AG09319 (cell line): ENCODE measurements at places on chromosomes 16 and 17.

GRCh38 chr16:79071424-79071823 lies 529.1 kb downstream of the MAF start:
- DNase-seq: no peak

- no peak for DNase-seq
Observed at GRCh38 chr16:5065813-5066212, at the start of gene C16orf89. C16orf89 (minus strand) TSS chr16:5065956; CDS start chr16:5065908, 48 bp downstream.

DNA sequence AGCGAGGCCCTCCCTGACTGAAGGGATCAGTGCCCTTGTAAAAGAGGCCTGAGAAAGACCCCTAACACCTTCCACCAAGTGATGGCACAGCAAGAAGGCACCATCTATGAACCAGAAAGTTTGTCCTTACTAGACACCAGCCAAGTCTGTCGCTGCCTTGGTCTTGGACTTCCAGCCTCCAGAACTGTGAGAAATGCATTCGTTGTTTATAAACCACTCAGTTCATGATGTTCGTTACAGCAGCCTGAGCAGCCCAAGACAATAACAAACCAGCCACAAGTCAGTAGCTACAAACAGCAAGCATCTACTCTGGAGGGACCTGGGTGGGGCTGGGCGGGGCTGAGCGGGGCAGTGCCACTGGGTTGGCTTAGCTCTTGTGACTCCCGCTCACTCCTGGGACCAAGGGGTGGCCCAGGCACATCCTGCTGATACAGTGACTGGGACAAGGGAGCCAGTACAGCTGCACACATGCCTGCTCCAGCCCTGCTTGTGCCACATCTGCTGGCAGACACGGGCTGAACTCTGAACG lies 234.9 kb downstream of the IRF8 start:
- no peak for DNase-seq

- DNase-seq: no peak
Observed at GRCh38 chr16:24541233-24541933, 2.0 kb downstream of the RBBP6 start.

GRCh38 chr17:66949501-66949900 lies 15.0 kb upstream of the CACNG4 start:
- no peak for DNase-seq

- no peak for DNase-seq
Observed at GRCh38 chr16:22977294-22977697, 163.3 kb downstream of the HS3ST2 start.

DNA sequence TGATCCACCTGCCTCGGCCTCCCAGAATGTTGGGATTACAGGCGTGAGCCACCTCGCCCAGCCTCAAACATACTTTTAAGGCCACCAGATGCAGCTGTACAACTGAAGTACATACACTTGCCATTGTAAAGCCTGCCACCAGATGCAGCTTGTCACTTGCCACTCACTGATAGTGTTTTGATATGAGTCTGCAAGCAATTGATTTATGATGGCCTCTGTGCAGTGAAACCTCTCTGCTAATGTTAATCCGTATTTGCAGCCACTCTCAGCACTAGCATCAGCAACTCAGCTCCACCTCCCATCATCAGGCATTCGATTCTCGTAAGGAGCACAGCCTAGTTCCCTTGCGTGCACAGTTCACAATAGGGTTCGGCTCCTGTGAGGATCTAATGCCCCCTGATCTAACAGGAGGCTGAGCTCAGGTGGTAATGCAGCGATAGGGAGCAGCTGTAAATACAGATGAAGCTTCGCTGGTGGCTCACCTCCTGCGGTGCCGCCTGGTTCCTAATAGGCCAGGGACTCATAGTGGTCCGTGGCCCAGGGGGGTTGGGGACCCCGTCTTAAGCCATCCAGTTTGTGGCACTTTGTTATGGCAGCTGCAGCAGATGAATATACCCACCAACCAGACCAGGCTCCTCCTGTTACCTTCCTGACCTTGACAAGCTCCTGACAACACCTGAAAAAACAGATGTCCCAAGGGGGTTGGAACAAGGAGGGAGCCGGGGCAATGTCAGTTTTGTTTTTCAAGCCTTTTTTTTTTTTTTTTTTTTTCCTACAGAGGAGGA lies 1.3 kb upstream of the HERPUD1 start:
- DNase-seq: no peak

DNA sequence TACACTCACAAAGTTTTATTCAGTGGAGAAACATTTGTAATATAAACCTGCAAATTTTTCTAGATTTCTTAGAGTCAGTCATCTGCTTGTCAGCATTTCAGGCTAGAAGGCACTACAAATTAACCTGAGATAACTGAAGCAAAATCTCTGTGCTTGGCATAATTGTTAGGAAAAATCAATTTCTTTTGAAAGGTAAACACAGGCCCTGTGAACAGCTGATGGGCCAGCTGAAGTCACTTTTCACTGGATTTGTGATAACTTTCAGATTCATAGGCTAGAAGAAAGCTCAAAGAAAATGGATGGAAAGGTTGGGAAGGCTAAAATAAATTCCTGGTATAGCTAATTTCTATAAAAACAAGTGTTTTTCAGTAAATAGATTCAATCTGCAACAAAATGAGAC lies 34.0 kb upstream of the SLC6A2 start:
- no peak for DNase-seq

DNA sequence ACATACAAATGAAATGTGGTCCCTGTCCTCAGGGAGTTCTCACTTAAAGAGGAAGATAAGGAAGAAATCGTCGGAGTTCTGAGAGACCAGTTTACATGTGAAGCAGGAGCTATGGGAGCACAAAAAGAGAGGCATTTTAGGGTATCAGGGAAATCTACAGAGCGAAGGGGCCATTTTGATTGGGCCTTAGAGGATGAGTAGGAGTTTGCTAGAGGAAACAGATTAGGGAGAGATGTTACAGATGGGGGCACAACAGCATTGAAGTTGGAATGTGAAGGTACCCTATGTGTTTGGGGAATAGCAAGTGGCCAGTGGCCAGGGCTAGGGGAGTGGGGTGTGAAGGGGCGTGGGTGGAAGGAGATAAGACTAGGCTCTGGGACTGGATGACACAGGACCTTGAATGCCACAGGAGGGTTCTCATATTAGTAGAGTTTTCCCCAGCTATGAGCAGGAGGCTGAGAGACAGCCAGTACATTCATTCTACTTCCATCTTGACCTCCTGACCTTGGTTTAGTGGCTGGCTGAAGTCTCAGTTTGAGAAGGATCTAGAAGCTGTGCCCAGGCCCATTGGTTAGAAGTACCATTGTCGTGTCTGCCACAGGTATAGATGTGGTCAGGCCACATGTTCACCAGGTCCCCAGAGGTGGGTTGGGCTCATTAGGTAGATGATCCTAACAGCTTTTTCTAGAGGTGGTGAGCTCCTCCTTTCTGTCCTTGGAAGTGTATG lies 34.8 kb downstream of the CPNE2 start:
- no peak for DNase-seq

DNA sequence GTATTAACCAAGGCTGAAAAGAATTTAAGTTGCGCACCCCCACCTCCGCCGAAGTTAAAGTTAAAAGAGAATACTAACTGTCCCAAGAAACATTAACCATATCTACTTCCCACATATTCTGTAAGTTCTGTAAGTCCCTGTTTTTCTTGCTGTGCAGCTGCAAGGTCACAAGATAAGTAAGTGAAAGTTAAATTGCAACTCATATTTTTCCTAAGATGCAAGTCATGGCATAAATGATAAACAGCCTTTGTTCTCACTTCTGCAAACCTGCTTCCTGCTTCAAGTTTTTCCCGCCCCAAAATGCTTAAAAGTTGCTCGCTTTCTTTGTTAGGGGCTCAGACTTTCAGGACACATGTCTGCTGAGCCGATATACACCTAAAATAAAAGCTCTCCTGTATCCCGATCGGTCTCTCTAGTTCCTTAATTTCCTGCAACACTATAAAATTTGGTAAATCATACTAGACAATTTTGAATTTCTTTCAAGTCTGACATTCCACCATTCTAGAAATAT lies 32.6 kb upstream of the ABCA9 start:
- DNase-seq: no peak

GRCh38 chr17:68057531-68057952 lies 22.0 kb downstream of the KPNA2 start:
- DNase-seq: no peak

- no peak for DNase-seq
Observed at GRCh38 chr17:62718429-62718828, 89.7 kb downstream of the MARCHF10 start.

DNA sequence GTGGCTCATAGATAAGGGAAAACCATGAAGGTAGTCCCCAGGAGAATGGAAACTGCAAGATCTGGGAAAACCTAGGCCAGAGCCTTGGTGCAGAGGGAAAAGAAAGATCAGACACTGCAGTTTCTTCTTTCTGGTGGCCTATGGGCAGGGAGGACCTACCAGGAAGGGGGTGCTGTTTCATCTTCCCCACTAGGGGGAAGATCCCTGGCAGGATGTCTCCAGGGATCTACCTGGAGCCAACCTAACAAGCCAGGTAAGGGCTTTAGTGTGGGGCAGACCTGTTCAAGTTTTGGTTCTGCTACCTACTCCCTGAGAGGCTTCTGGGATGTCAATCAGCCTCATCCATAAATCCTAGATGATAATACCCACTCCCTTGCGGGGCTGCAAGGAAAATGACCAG lies 21.4 kb downstream of the TOM1L2 start:
- no peak for DNase-seq

GRCh38 chr16:3065742-3066439 lies 451 bp downstream of the IL32 start:
- DNase-seq: no peak

DNA sequence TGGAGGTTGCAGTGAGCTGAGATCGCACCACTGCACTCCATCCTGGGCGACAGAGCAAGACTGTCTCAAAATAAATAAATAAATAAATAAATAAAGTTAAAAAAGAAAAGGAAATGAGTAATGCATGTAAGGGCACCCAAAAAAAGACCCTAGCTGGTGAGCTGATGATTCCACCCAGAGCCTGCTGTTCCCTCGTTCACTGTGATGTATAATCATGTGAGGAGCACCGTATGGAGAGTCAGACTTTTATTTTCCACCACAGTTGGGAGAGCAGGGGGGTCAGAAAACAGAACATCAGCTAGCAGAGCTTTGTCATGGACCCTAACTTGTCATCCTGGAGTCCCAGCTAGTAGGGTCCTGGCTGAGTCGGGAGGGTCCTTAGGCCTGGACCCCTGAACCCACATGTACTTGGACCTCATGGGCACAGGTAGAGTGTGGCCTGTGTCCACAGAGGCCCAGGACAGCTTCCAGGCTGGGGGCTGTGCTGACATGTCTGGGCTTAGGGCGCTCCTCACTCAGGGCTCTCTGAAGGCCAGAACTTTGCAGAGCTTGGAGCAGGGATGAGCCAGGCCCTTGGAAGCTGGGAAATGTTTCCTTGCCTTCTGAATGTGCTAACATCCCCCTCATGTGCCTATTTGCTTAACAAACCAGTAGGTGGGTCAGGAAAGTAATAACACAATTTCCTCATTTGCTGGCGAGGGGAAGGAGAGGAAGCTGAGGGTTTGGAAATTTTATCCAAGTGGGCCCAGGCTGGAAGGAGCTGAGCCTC lies 18.8 kb upstream of the LASP1NB start:
- DNase-seq: no peak

DNA sequence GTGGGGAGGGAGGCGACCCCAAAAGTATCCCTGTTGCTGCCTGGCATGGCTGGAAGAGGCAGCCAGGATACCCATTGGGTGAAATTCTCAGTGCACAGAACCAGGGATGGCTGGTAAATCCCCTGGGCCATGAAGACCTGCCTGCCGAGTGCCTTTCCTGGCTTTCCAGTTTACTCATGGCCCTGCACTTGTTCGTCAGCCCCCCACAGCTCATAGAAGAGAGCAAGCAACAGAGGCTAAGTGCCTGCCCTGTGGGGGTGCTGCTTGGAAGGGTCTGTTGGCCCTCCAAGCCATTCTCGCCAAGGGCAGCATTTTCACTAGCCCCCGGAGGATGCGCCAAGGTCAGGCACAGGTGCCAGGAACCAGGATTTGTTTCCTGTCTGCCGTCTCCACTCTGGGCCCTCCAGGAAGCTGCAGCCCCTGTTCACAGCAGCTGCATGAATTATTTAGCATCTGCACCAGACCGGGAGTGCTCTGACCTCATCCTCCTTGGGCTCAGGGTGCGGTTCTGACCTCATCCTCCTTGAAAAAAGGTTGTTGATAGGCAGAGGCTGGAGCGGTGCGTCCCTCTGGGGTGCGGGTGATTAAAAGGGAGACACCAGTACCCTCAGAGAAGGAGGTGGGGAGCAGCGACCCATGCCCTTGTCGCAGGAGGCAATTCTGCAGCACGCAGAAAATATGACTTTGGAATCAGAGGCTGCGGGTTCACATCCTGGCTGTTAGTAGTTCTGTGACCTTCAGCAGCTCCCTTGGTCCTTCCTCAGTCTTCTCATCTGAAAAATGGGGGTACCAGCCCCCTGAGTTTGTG lies 14.2 kb upstream of the CD300A start:
- DNase-seq: no peak

DNA sequence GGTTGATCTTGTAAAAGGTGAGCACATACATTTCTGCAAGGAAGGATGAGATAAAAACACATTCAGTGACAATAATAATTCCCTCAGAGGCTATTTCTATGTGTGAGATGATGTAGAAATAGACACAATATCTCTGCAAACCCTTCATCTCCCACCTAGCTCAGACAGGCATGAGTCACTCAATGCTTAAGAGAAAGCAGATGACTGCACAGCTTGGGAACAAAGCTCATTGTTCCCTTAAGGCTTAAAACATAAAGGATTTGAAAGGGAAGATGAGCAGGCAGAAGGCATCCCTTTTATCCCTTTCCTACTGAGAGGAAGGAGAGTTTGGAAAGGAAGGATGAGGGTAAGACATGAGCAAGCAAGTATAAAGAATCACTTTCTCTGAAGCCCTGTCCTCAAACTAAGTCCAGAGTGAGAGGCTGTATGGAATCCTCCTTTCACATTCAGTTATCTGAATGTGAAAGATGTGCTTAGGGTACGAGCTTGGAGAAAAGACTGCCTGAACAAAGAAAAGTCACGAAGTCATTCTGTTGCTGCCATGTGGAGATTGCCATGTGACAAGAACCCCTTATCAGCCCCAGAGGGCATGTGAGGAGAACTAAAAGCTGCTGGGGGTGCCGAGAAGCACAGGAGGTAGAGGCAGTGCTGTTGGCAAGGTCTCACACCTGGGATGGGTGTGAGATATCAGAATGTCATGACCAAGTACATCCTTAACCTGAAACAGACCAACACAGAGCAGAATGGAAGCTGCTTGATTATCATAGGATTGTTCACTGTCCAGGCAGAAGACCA lies 58.2 kb downstream of the CNTNAP4 start:
- DNase-seq: no peak

- DNase-seq: no peak
Observed at GRCh38 chr17:38510421-38511149, 82.3 kb downstream of the ARHGAP23 start.

DNA sequence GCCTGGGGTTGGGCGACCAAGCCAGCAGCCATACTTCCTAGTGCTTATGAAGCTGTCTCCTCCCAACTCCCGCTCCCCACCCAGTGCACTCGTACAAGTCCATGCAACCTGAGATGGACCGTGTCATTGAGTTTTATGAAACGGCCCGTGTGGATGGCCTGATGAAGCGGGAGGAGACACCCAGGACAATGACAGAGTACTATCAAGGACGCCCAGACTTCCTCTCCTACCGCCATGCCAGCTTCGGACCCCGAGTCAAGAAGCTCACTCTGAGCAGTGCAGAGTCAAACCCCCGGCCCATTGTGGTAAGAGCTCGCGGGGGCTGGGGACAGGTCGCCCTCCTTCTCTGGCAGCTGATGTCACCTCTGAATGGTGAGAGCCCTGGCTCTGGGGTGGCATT lies 11.0 kb upstream of the KATNB1 start:
- DNase-seq: no peak
